Activated CD4-positive, alpha-beta T cell treated with anti-CD3 and anti-CD28 coated beads for 36 hours (primary cell): ENCODE measurements at places on chromosomes 2 and 18.

GRCh38 chr18:35038881-35039491 is 2.2 kb upstream of the MAPRE2 start:
- no peak for DNase-seq

- no peak for DNase-seq
Measured at GRCh38 chr2:46470114-46470628, 9.2 kb upstream of the TMEM247 start.

DNA sequence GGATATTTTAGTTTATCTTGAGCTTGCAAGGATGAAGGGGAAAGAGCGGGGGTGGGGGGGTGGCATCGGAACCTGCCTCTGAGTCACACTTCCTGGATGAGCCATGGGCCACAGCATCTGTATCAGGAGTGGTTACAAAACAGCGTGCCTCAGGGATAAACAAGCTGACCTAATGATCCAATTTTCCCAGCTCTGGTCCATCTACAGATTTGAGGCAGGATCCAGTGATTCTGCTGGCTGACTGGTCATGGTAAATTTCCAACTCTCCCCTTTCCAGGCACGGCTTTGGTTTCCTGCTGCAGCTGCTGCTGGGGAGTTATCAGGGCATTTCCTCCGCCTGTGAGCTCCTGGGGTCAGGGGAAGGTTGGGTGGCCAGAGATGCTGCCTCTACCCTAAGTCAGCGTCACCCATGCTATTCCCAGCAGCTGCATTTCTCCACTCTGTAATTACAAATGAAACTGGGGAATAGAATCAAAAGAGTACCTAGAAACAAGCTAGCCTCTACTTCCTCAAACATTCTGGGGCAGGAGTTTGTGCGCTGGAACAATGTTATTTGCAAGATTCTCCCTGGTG is 4.7 kb upstream of the HPCAL1 start:
- DNase-seq, result peak; percentile 79

- no peak for DNase-seq
Measured at GRCh38 chr2:43230951-43231827, 4.8 kb upstream of the ZFP36L2 start.

GRCh38 chr2:170092436-170093060 is 85.4 kb upstream of the MYO3B start:
- no peak for DNase-seq

DNA sequence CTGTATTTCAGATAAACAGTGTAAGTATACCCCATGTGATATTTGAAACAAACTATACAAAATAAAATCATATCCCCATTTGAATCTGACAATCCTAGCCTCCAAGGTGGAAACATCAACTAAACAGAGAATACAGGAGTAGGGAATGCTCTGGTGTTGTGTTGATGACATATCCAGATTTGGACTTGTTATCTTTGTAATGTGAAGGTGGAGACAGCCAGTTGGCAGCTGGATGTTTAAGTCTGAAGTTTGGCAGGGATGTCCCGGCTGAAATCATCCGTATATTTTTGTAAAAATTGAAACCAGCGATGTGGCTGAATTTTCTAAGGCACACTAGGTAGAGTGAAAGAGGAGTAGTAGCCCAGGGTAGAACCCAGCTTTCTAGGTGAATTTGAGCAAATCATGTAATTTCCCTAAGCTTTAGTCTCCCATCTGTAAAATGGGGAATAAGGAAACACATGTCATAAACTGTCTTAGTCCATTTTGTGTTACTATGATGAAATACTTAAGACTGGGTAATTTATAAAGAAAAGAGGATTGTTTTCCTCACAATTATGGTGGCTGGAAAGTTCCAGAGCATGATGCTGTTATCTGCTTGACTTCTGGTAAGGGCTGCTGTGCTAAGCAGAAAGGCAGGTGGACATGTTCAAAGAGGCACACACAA is 246.6 kb upstream of the APCDD1 start:
- no peak for DNase-seq

DNA sequence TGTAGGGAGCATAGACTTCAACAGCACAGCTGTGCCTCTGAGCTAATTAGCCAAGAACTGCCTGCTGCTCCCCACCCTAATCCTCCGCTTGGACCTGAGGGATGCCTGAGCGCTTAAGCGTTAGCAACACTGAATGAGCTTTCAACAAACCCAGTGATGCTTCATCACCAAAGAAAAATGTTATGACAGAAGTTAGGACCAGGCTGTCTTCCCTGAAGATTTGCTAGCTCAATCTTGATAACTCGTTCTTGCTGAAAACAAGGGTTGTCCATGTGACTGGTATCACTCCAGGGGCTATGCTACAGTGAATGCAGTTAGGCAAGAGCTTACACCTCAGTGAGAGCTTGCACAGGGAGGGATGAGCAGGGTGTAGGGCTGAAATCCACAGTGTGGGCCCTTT is 190.7 kb upstream of the SIX2 start:
- DNase-seq, result no peak

DNA sequence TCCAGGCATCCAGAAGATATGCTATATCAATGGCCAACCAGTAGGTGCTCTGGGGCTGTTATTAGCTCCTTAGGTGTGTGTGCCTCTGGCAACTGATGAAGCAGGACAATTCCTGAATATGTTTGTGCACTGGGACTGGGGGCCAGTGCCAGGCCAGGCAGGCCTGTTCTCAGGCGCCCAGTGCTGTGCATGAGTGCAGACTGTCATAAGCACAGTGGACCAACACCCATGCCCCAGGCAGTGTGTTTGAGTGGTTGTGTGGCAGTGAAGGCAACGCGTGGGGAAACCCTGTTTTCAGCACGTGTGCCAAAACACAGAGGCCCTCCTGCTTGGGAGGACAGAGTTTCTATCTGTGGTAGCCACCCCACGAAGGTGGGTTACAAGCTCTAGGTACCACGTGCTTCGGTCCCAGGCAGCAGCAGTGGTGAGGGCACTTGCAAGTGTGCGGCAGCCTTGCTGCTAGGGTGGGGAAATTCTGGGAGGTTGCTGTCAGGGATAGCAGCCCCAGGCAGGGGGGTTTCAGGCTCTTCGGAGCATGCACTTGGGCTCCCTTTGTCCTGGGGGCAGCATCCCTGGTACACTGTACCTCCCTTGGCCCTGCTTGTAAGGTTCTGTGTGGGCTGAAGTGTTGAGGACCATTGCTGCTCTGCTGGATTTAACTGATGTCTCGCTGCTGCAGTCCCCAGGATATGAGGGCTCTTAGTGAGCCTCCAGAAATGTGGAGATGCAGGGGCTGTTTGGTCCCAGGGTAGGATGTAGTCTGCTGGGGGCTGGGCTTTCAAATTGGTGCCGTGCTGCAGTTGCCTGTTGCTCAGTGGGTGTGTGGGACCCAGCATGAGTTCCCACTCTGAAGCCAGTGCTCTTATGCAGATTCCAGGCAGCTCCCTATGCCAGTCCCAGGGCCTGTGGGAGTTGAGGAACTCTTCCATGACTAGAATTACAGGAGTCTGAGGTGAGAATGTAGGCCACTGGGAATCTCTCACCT is 280.9 kb downstream of the RPRM start:
- DNase-seq, result no peak

DNA sequence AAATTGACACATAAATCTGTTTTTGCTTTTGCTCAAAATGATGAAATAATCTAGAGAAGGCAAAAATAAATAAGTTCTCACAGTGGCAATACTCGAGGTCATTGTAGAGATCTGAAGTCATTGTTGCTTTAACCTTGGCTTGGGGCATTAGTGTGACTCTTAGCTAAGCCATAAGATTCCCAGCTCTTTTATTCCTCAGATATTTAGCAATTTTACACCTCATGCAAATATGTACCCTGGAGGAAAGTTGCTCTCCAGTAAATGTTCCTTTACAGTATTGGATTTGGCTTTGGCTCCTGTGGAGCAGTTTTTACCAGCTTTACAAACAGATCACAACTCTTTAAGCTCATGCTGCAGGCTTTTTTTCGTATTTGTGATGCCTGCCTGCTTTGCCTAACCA is 134.2 kb upstream of the NABP1 start:
- DNase-seq, result no peak
